ENCODE measurements at places on chromosomes 4 and X.

DNA sequence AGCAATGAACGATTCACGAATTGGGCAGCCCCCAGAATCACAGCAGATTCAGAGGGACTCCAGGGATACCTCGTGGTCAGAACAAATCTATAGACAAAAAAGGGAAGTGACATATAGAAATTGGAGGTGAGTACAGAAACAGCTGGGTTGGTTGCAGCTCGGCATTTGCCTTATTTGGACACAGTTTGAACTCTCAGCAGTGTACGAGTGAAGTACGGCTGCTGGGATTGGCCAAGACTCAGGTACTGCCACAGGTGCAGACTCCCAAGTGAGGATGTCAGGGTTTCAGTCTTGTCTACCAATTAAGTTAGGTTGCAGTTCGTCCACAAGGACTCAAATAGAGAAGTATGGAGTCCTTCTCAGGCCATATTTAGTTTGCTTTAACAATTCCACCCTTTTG is 28.2 kb downstream of the HTT-AS start:
- DNase-seq: no peak

- no peak for DNase-seq
Measured at GRCh38 chr4:86452924-86453531, 93.2 kb upstream of the MAPK10 start.

GRCh38 chr4:87038837-87039615 is 104.2 kb downstream of the AFF1 start:
- DNase-seq: no peak

DNA sequence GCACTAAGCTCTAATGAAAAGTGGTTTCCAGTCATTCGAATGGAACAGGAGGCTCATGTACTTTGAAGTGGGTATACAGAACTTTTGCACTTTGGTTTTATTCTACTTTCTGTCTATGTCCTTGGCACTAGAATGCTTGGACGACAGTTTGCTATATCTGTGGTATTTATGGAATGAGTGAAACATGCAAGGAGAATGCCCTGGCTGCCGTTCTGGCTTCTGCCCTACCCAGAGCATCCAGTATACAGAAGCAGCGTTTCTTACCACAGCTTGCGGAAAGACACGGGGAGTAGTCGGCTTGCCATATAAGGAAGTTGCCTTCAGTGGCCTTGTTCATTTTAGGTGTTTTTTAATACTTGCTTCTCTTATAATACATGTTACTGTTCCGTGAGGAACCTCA is 98.0 kb downstream of the TBL1X start:
- no peak for DNase-seq

- DNase-seq: peak; percentile 5
Measured at GRCh38 chrX:119870626-119871131, 854 bp downstream of the RNF113A start.
